ENCODE measurements at places on chromosomes 5 and 9. TPM values are rescaled to one million over a fixed set of nuclear protein-coding genes. Genes with fewer than 3 reads are reported as not detected.

- no peaks in the 10 kb centered on the region for H3K36me3 ChIP-seq
- no peak overlapping the region for H3K4me3 ChIP-seq
- no peaks in the 10 kb centered on the region for H3K27me3 ChIP-seq
- H3K4me1 ChIP-seq, result no peaks in the 10 kb centered on the region
- peak overlapping the region; percentile 7 for H3K27ac ChIP-seq
These were observed 6.3 kb upstream of the SMU1 start for GRCh38 chr9:33082538-33083326.

DNA sequence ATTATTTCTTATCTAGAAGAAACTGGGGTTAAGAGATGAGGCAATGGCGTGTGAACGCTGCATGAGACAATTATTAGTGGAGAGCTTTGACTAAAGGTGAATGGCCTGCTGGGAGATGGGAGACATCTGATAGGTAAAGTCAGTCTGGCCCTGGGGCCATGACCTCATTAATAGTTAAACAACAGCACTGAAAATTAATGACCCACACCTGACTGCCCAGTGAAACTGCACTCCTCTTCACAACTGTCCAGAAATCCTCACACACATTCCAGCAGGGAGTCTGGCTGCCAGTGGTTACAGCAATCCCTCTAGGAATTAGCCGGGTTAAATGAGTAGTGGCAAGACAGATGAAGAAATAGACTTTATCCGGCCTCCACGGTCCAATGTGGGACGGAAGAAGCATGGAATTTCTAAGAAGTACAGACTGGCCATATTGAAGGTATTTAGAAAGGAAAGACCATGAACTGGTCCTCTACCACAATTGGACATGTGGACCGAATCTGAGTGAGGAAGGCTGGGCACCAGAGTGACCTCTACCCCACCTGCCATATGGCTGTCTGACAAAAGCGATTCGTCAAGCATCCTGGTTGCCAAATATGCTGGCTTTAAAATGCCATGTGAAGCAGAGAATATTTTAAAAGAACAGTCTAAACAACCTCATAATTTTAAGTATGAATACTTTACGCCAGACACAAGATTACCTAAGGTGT lies 138.4 kb downstream of the EFNA5 start:
- no peaks in the 10 kb centered on the region for H3K27me3 ChIP-seq
- DNase-seq, result no peak
- H3K36me3 ChIP-seq, result no peaks in the 10 kb centered on the region
- no peak overlapping the region for H3K27ac ChIP-seq
- H3K4me3 ChIP-seq, result no peak overlapping the region

The TNC gene
- 2.3 TPM for total RNA-seq

The WHRN gene
- total RNA-seq, result 0.21 TPM

The C5orf52 gene
- not detected for total RNA-seq

All from heart left ventricle (tissue), 16 donors.